Vagina (tissue), 2 donors: ENCODE measurements at places on chromosomes 7 and 10.

- H3K4me1 ChIP-seq = no peaks in the 10 kb centered on the region
- H3K27ac ChIP-seq = no peak overlapping the region
- no peaks in the 10 kb centered on the region for H3K27me3 ChIP-seq
- no peak overlapping the region for H3K4me3 ChIP-seq
Observed at GRCh38 chr10:15541376-15541775, 170.3 kb upstream of the FAM171A1 start.

- no peaks in the 10 kb centered on the region for H3K4me1 ChIP-seq
- DNase-seq = no peak
- no peaks in the 10 kb centered on the region for H3K27me3 ChIP-seq
- H3K36me3 ChIP-seq = no peaks in the 10 kb centered on the region
- H3K4me3 ChIP-seq = no peak overlapping the region
Observed at GRCh38 chr10:116098411-116099022, 174.5 kb downstream of the GFRA1 start.

GRCh38 chr10:93915598-93915997 is 21.8 kb downstream of the SLC35G1 start:
- DNase-seq = no peak
- H3K4me3 ChIP-seq = no peak overlapping the region
- H3K36me3 ChIP-seq = no peaks in the 10 kb centered on the region
- H3K4me1 ChIP-seq = no peaks in the 10 kb centered on the region
- H3K27me3 ChIP-seq = no peaks in the 10 kb centered on the region

- H3K36me3 ChIP-seq = peaks cover 10% of the 10 kb centered on the region
- H3K4me1 ChIP-seq = no peaks in the 10 kb centered on the region
- peak overlapping the region; percentile 82 for H3K27ac ChIP-seq
Observed at GRCh38 chr10:31808258-31809218, 120.1 kb downstream of the ARHGAP12 start.

DNA sequence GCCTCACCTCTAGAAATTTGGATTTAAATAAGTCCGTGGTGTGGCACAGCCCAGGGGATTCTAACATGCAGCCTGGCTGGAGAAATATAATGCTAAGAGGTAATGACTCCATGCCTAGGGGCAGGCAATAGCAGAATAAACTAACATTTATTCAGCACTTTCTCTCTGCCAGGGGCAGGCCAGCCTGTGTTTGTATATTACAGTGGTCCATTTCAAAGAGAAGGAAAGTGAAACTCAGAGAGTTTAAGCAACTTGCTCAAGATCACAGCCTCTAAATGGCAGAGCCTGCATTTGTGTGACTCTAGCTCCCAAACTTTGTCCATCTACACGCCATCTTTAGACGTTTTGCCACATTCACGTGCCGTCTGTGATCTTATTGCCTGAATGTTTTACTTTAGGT is 6.7 kb upstream of the LRRC18 start:
- H3K4me1 ChIP-seq = peaks cover 5% of the 10 kb centered on the region
- DNase-seq = no peak
- no peak overlapping the region for H3K27ac ChIP-seq

GRCh38 chr10:4623200-4623599 is 202.8 kb upstream of the AKR1E2 start:
- H3K36me3 ChIP-seq = no peaks in the 10 kb centered on the region
- no peaks in the 10 kb centered on the region for H3K27me3 ChIP-seq
- DNase-seq = no peak
- H3K27ac ChIP-seq = no peak overlapping the region

DNA sequence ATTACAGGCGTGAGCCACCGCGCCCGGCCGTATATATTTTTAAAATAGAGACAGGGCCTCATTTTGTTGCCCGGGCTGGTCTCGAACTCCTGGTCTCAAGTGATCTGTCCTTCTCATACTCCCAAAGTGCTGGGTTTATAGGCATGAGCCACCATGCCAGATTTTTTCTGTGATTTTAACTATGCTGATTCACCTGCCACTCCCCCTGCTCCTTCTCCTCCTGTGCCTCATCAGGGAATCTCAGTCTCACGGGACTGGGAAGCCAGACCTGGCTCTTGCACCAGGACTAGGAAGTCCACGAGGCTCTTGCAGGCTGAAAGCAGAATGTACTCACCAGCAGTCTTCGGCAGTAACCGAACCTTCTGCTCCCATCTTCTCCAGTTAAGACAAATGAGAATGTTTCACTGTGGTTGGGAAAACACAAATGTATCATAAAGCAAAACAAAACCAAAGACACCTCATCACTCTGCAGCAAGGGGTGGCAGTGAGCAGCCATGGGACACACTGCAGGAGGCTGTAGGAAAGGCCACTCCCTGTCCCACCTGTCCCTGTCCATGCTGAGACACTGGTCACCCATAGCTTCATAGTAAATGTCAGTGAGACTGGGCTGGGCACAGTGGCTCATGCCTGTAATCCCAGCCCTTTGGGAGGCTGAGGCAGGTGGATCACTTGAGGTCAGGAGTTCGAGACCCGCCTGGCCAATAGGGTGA is 78.7 kb upstream of the MKRN1 start:
- H3K4me3 ChIP-seq = no peak overlapping the region
- no peaks in the 10 kb centered on the region for H3K27me3 ChIP-seq
- peaks cover 18% of the 10 kb centered on the region for H3K36me3 ChIP-seq
- DNase-seq = no peak
- H3K4me1 ChIP-seq = no peaks in the 10 kb centered on the region

GRCh38 chr10:100791369-100792058 is 46.1 kb downstream of the PAX2 start:
- no peaks in the 10 kb centered on the region for H3K4me1 ChIP-seq
- DNase-seq = no peak
- H3K27ac ChIP-seq = no peak overlapping the region
- no peaks in the 10 kb centered on the region for H3K27me3 ChIP-seq
- no peaks in the 10 kb centered on the region for H3K36me3 ChIP-seq

DNA sequence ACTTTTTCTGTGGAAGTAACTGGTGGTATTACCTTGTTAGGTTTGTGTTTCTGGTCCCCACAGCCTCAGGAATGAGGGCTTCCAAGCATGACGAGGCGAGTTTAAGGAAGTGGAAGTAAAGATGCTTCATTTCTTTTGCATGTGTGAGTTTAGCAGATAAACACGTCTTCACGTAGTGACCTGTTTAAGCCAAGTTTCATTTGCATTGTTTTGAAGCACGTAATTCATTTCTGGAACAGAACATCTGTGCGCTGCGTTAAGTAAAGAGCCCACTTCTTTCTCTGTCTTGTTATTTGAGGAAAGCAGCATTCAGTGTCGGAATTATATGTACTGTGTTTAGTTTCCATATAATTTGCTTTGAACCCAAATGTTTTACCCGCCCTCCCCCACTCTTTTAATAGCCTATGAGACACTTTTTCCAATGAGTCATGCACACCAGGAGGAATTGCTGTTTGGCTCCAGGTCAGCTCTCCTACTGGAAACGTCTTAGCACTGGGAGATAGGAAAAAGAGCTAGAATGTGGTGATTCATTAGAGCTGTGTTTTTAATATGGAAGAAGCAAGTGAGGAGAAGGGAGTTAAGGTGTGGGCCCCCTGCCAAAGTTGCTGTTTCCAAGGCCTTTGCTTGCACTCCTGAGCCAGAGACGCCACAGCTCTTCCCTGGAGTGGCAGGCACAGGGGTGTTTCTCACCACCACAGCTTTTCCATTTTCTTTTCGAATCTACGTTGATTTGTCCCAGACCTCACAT is 36.7 kb downstream of the BTBD16 start:
- H3K4me3 ChIP-seq = peak overlapping the region; percentile 3
- H3K36me3 ChIP-seq = no peaks in the 10 kb centered on the region
- H3K27me3 ChIP-seq = no peaks in the 10 kb centered on the region
- peak; percentile 90 for DNase-seq
- peak overlapping the region; percentile 83 for H3K27ac ChIP-seq
- H3K4me1 ChIP-seq = peaks cover 40% of the 10 kb centered on the region

- no peak overlapping the region for H3K4me3 ChIP-seq
- peaks cover 47% of the 10 kb centered on the region for H3K4me1 ChIP-seq
- peak overlapping the region; percentile 70 for H3K27ac ChIP-seq
- no peak for DNase-seq
- no peaks in the 10 kb centered on the region for H3K27me3 ChIP-seq
- H3K36me3 ChIP-seq = no peaks in the 10 kb centered on the region
Observed at GRCh38 chr10:69376662-69377061, 40.1 kb downstream of the TACR2 start.

DNA sequence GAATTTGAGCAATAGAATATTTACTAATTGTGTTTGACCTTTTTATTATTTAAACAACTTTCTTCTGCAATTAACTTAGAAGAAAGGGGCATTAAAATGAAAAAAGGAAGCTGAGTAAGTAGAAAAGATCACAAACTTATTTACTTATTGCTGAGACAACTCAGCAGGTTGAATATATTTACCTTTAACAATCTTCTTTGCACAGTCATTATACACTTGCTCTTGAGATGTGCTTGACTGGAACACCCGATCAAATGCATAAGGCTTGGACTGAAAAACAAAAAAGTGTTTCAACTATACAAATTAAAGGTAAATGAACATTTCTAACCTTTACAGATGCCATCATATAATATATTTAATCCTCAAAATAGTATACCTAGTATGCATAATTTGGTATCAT is 7.9 kb downstream of the KIF5B start:
- H3K36me3 ChIP-seq = no peaks in the 10 kb centered on the region
- H3K4me1 ChIP-seq = peaks cover 79% of the 10 kb centered on the region
- DNase-seq = no peak
- no peak overlapping the region for H3K4me3 ChIP-seq
- H3K27me3 ChIP-seq = no peaks in the 10 kb centered on the region

GRCh38 chr7:53418834-53419482 is 383.5 kb downstream of the POM121L12 start:
- H3K36me3 ChIP-seq = no peaks in the 10 kb centered on the region
- no peak overlapping the region for H3K4me3 ChIP-seq
- H3K4me1 ChIP-seq = no peaks in the 10 kb centered on the region
- DNase-seq = no peak
- H3K27ac ChIP-seq = no peak overlapping the region

GRCh38 chr10:69119896-69120295 is 4.1 kb upstream of the VPS26A start:
- H3K4me1 ChIP-seq = peaks cover 7% of the 10 kb centered on the region
- no peak for DNase-seq
- no peaks in the 10 kb centered on the region for H3K27me3 ChIP-seq

DNA sequence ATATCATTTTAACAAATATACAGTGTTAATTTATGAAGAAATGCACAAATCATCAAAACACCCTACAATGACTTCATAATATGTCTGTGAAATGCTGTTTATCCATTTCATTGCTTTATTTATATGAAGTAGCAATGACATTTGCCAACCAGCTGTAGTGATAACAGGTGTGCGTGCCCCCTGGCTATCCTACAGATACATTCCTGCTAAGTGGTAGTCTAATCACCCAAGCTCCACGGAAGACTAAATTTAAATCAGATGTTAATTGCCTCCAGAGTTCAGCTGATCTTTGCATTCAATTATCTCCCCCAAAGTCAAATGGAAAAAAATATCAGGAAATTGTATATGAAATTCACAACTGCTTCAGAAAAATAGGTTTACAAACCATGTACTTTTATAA is 1164.2 kb upstream of the LRRN3 start:
- H3K27ac ChIP-seq = no peak overlapping the region
- no peak overlapping the region for H3K4me3 ChIP-seq
- DNase-seq = no peak
- H3K36me3 ChIP-seq = no peaks in the 10 kb centered on the region
- H3K27me3 ChIP-seq = no peaks in the 10 kb centered on the region

DNA sequence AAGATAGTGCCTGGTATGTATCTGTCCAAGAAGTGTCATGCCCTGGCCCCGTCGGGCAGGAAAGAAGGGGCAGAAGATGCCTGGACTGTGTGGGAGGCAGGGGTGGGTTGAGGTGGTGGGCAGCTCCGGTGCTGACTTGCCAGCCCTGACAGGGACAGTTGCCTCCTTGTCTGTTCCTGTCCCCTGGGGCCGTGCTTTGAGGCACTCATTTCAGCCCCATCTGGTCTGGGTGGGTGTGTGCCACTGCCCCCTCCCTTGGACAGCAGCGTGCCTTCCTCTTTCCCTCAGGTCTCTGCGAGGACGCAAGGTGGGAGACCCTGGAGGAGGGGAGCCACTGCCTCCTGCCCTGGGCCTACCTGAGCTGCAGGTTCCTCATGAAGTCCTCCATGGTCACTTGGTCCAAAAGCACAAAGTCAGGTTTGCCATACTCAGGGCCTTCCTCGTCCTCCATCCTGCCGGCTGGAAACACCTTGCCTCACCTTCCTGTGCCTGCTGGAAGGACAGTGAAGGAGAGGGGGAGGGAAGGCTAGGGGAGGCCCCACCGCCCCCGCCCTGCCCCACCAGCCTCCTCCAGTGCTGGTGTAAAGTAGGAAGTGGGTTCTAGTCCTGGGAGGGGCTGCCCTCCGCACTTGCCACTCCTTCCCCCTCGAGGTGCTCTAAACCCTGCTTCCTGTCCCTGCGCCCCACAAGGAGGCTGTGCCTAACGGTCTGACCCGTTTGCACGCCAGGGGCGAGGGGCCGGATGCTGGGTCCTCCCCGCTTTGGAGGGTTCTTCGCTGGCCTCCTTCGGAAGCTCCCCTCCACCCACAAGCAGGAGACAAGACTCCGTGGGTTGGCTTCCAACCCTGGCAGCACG is at the start of gene MYO1G:
Gene MYO1G, minus strand, starts transcription at position 505 of the 856 bp plus-strand sequence. Its CDS starts 54 bp downstream, at position 451.
- no peaks in the 10 kb centered on the region for H3K27me3 ChIP-seq
- H3K4me1 ChIP-seq = peaks cover 21% of the 10 kb centered on the region
- peaks cover 28% of the 10 kb centered on the region for H3K36me3 ChIP-seq
- H3K27ac ChIP-seq = peak within 1 kb of the TSS; percentile 37

DNA sequence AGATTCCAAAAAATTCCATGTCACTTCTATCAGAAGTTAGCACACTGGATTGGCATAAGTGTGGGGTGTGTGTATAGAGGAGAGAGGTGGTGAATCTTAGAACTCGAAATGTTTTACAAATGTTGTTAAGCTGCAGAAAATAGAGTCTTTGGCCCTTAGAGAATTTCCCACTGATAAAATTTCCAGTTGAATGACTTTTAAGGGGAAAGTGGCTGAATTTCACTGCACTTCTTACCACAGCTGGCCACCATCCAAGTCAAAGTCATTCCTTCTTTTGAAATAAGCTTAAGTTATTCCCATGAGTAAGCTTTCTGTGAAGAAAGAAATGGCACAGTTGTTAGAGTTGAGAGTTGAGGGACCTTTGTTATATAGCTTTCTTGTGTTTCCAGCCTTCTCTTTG is 13.9 kb downstream of the VCL start:
- H3K27ac ChIP-seq = peak overlapping the region; percentile 6
- H3K4me1 ChIP-seq = peaks cover 67% of the 10 kb centered on the region
- DNase-seq = no peak
- no peaks in the 10 kb centered on the region for H3K36me3 ChIP-seq

DNA sequence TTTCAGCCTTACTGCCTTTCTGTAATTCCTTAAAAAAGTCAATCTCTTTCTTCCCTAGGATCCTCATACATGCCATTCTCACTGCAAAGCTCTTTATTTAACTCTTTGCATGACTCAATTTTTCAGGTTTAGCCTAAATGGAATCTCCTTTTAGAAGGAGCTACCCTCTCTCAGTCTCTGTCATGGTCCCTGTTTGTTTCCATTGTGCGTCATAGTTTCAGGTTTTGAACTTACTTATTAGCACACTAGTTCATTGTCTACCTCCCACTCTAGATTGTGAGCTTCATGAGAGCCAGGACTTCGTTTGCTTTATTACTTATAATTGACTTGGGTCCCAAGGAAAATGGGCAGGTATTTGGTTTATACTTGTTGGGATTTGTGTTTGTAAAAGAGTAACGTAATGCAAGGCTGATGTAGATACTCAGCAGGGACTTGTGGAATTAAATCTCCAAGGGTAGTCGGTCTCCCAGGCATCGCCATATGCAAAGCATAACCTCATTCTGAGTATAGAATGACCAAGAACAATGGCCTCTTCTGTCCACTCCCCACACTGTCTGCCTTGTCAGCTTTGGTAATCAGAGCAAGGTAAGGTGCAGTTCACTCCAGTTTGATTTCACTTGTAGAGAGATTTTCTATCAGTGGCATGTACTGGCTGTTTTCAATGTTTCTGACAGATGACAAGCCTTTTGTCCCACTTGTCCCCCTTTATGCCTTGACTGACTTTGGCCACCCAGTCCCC is 252.0 kb downstream of the SORCS3 start:
- H3K4me3 ChIP-seq = no peak overlapping the region
- H3K4me1 ChIP-seq = no peaks in the 10 kb centered on the region
- H3K36me3 ChIP-seq = no peaks in the 10 kb centered on the region
